PC-9 (cell line): ENCODE measurements at places on chromosomes 5 and 9.

- DNase-seq: no peak
Measured at GRCh38 chr5:93247105-93247504, 333.9 kb downstream of the NR2F1-AS1 start.

GRCh38 chr9:106758911-106759310, 104.1 kb upstream of the ZNF462 start:
- no peak for DNase-seq

- DNase-seq: no peak
Measured at GRCh38 chr9:76646249-76646648, 118.0 kb upstream of the PCA3 start.

- DNase-seq: no peak
Measured at GRCh38 chr9:21121079-21121478, 20.6 kb downstream of the IFNW1 start.
